ENCODE measurements at places on chromosomes 2 and 18.

GRCh38 chr2:96698221-96698861 is 41.5 kb downstream of the LMAN2L start:
- DNase-seq, result no peak

- DNase-seq, result no peak
Measured at GRCh38 chr2:69438580-69438979, 1.3 kb upstream of the NFU1 start.

DNA sequence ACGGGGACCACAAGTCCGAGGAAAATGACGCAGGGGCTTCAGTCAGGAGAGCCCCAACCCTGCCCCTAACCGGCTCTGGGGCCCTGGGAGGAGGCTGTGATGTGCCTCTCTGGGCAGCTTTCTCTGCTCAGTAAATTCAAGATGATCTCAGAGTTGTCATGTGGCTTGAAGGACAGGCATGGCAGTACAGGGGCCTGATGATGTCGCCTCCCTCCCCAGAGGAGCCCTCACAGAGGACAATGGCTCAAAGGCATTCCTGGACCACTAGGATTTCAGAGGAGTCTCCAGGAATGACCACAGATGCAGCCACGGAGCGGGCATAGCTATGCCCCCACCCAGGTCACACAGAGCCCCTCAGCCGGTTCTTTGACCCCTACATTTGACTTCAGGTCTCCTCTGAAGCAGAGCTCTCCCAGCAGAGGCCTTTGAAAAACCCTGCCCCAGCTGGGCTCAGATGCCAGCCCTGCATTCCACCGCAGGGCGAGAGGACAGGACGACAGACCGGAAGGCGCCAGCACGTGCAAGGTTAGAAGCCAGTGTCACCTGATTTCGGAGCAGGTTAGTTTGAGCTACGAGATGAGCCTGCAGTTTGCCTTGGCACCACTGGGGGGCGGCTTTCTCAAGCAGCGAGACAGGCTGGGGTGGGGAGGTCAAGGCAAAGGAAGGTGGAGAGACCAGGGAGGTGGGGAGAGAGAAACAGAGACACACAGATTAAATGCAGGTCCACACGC is 39.2 kb downstream of the BIN1 start:
- DNase-seq, result peak; percentile 84

- DNase-seq, result peak; percentile 63
Measured at GRCh38 chr2:233414777-233415570, 60.7 kb downstream of the DGKD start.

GRCh38 chr2:8403876-8404275 is 278.0 kb upstream of the ID2 start:
- DNase-seq, result peak; percentile 23

GRCh38 chr2:229715895-229716507 is 1.6 kb upstream of the DNER start:
- DNase-seq, result peak; percentile 4

DNA sequence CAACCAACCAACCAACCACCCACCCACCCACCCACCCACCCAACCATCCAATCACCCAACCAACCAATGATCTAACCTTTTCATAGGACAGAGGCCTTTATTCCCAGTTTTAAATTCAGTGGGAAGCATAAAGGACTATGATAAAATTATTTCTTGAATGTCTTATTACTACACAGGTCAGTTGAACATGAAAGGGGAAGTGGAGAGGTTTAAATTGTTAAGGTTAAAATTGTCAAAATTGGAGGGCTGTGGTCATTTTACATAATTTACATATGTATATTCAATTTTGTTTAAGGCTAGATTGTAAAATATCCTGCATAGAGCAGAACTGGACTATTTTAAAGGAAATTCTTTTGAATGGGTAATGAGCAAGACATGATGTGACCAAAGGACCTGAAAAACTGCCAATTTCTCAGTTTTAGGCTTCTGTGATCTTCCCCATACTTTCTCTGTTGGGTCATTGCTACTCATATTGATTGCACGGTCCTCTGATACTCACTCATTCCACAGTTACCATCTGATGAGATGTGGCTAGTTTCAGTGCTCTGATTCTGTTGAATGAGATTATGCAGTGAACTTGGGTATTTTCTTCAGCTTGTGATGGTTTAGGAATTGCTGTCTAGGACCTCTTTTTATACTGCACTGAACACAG is 127.4 kb downstream of the PLCL1 start:
- DNase-seq, result no peak

DNA sequence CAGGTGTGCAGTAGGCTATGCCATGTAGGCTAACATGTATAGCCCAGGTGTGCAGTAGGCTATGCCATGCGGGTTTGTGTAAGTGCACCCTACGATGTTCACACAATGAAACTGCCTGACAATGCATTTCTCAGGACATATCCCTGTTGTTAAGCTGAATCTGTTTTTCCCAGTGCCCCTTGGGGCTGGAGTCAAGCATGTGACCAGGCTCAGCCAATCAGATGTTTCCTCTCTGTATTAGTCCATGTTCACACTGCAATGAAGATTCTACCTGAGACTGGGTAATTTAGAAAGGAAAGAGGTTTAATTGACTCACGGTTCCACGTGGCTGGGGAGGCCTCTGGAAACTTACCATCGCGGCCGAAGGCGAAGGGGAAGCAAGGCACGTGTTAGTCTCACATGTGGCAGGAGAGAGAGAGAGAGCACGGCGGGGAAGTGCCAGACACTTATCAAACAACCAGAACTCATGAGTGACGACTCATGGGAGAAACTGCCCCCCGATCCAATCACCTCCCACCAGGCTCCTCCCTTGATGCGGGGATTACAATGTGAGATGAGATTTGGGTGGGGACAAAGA is 24.2 kb downstream of the ITM2C start:
- DNase-seq, result no peak

DNA sequence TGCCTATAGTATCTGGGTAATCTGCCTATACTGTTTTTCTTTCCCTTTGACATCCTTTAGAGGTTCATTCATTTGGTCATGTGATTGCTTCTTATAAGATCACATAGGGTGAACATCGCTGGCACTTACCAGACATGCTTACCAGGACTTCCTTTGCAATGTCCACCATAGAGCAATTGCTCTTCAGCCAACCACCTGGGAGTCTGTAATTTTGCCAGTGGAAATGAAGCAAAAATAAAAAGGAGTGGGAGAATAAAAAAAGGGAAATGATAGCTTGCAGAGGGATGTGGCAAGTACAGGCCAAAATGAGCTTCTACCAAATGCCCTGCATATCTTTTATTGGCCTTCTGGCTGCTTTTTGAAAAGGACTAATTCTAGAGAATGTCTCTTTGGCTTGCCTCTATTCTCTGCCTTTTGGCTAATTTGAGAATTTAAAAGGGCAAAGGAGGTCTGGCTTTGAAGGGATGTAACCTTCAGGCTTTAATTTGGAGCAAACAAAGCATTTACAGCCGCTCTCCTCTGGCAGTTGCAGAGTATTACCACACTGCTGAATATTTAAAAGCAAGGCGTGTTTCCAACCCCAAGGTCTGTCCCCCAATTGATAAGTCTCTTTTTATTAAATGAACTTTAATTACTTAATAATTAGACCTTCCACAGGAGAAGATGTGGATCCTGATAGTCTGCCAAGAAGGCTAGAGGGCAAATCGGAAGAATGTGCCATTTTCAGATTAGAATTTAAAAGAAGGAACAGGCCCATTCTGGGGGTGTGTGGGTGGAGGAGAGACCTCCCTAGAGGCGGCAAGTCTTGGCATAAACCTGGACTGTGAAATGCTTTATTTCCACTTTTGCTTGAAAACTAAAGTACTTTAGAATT is 557.9 kb downstream of the DCC start:
- no peak for DNase-seq

- no peak for DNase-seq
Measured at GRCh38 chr18:46042571-46043123, 29.4 kb downstream of the PSTPIP2 start.

DNA sequence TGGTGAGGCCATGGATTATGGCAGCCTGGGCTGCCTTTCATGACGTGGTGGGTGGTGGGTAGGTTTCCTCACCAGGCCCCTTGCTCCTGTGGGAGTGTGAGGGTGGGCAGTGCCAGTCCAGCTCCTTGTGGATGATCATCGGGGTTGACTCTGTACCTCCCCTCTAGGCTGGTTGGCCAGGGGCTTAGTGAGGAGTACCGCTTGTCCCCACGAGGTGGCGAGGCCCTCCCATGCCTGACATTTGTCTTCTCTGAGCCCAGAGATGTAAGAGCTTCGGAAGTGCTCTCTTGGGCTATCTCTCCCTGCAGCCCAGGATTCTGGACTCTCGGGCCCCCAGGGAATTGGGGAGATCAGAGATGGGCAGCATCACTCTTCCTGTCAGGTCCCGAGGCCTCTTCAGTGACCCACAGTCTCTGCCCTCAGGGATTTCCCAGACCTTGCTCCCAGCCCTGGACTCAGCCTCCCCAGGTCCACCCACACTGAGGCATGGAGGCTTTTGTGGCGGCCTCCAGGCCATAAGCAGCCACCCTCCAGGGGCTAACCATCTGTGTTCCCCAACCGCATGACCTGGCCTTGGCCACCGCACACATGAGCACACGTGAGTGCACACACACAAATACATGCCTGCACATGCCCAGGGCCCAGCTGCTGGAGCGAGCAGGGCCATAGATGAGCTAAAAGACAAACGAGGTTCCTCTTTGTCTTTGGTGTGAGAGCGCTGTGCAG is 6.5 kb downstream of the SPR start:
- DNase-seq, result peak; percentile 40

DNA sequence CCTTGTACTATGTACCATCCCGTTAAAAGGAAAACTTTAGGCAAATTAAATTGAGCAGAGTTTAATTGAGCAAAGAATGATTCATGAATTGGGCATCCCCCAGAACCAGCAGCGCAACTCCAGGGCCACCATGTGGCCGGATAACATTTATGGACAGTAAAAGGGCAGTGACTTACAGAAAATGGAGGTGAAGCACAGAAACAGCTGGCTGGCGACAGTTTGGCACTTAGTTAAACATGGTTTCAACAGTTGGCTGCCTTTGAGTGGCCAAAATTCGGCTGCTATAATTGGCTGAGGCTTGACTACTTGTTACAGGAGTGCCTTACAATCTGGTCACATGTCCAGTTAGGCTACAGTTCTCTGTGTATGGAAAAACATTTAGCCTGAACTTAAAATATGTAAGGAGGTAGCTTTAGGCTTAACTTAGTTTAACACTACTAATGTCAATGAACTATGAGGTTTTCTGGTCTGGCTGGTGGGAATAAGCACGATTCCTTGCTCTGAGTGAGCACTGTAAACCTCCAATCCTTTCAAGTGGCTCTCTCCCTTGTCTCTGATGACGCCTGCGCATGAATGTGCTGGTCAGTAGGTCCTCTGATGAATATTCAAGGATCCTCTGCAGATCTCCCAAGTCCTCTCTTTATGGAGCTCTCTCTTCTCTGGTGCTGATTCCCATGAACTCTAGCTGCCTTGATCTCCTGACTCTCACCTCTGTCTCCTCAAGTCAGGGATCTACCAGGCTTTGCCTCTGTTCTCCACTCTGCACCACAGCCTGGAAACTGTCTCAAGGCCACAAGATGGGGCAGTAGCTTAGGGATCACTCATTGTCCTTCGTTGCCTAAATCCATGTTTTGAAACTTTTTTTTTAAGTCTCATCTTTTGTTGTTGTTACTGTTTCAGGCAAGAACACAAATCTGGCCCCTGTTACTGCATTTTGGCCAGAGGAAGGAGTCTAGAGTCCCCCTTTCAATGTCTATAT is 24.4 kb upstream of the RAB31 start:
- DNase-seq, result no peak

DNA sequence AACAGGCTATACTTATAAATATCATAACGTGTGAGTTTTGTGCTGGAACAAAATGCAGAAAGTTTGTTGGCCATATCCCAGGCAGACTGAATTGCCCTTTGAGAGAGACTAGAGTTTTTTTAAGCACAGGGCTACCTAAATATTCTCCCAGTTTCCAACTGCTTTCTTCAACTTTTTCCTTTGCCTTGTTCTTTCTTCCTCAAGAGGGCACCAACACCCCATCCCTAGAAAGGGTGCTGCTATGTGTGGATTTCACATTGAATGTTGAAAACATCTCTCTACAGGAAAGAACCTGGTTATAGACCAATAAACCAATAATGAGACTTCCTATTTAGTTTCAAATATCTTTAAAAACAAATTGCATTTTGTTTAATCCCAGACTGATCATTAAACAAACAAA is 87.9 kb downstream of the ICOS start:
- no peak for DNase-seq

Measured in large intestine (tissue), 12 donors.